ENCODE measurements at places on chromosomes 16 and 17.

- DNase-seq, result no peak
Observed at GRCh38 chr16:78390508-78391324, 291.3 kb downstream of the WWOX start.

DNA sequence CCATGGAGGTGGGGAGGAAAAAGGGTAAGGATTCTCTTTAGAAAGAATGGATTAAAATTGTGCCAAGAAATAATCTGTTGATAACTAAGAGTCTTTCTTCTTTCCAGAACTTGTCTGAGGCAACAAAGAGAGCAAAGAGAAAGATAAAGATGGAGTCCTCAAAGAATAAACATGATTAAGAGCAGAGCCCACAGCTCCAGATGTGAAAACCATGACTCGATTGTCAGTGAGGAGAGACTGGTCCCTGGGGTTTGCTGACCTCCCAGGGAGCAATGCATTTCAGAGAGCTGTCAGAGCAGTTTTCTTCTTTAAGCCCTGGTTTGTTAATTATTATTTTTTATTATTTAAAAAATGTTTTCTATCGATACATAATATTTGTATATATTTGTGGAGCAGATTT lies 74.6 kb downstream of the TMEM100 start:
- DNase-seq, result no peak

GRCh38 chr16:86578611-86579267 lies 390 bp downstream of the FOXL1 start:
- peak; percentile 71 for DNase-seq

- DNase-seq, result no peak
Observed at GRCh38 chr16:19295393-19295792, 9.9 kb downstream of the CLEC19A start.

- DNase-seq, result no peak
Observed at GRCh38 chr16:764848-765487, 4.4 kb downstream of the MSLN start.

GRCh38 chr16:80437707-80438106 lies 103.1 kb upstream of the DYNLRB2 start:
- no peak for DNase-seq

DNA sequence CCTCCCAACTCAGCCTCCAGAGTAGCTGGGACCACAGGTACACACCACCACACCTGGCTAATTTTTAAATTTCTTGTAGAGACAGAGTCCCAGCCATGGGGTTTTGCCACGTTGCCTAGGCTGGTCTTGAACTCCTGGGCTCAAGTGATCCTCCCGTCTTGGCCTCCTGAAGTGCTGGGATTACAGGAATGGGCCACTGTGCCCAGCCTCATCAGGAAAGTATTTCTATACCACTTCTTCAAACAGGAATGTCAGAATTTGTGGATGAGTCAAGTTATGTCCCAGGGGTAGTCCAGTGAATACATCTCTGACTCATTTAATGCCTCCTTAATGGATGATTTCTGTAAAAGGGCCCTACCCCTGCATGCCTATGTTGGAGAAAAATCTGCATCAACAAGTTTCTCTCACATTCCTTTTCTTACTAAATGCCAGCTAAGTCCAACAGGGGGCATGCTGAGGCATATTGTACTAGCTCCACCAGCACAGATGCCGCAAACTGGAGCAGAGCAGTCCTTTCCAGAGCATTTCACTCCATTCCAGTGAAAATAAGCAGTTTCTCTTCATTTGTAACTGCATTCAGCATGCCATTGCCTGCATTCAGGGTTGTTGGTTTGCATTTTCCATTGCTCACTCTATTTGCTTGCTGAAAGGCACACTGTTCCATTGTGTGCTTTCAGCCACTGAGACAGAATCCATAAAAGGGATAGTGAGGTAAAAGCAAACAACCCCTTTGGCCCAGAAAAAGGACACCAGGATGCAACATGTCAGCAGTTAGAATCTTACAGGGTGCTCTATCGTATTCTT lies 5.3 kb upstream of the CAVIN1 start:
- DNase-seq, result peak; percentile 85

DNA sequence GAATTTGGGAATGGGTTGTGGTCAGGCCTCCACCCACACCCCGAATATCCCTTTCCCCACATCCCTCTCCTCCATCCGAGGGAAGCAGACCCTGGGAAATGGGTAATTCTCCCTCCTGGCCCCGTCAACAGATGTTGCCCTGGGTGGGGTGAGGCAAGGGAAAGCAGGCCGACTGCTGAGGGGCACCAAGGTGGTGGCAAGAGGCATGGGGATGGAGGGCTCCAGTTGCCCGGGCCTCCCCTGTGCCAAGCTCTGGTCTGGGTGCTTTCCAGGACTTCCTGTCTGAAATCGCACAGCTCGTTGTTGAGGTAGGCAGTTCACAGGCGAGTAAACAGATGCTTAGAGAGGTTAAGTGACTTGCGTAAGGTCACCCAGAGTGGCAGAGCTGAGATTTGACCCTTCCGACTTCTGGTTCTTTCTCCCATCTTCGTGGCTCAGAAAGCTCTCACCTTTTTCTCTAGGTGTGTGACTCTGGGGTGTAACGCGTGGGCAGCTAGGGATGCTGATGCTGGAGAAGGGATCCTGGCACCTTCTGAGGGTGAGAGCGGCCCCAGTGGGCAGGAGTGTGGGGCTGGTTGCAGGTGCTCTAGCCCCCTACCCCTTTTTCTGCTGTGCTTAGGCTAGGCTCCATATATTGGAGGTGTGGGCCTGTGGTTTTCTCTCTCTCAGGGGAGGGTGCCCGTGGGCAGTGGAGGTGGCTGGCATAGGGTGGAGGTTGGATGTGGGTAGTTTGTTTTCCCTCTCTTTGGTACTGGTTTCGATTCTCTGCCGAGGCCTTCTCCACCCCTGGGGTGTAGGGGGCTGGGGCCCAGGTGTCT lies 17.2 kb downstream of the RARA start:
- DNase-seq, result no peak

GRCh38 chr16:8885674-8886592 lies 3.8 kb downstream of the LITAFD start:
- peak; percentile 66 for DNase-seq

DNA sequence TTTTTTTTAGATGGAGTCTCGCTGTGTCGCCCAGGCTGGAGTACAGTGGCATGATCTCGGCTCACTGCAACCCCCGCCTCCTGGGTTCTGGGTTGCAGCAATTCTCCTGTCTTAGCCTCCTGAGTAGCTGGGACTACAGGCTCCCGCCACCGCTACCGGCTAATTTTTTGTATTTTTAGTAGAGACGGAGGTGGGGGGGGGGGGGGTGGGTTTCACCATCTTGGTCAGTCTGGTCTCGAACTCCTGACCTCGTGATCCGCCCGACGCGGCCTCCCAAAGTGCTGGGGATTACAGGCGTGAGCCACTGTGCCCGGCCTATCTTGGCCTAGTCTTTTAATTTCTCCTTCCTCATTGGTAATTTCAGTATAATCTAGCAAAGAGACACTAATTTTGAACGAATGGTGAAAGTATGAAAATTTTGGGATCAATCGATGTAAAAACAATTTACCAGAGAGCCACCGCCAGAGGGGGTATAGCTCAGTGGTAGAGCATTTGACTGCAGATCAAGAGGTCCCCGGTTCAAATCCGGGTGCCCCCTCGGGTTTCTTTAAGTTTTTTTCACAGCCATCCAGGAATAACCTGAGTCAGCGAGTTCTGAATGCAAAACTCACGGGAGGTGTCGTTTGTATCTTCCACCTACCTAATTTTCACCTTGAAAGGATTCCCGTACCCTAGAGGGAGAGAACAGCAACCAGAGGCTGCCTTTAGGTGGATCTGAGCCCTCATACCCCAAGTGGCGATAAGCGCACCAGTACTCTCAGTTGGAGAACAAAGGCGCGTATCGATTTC lies 2.5 kb upstream of the LASP1 start:
- DNase-seq, result peak; percentile 90

GRCh38 chr17:27265333-27265732 lies 28.6 kb upstream of the WSB1 start:
- no peak for DNase-seq

- no peak for DNase-seq
Observed at GRCh38 chr17:32445497-32445896, 1.2 kb downstream of the PSMD11 start.

DNA sequence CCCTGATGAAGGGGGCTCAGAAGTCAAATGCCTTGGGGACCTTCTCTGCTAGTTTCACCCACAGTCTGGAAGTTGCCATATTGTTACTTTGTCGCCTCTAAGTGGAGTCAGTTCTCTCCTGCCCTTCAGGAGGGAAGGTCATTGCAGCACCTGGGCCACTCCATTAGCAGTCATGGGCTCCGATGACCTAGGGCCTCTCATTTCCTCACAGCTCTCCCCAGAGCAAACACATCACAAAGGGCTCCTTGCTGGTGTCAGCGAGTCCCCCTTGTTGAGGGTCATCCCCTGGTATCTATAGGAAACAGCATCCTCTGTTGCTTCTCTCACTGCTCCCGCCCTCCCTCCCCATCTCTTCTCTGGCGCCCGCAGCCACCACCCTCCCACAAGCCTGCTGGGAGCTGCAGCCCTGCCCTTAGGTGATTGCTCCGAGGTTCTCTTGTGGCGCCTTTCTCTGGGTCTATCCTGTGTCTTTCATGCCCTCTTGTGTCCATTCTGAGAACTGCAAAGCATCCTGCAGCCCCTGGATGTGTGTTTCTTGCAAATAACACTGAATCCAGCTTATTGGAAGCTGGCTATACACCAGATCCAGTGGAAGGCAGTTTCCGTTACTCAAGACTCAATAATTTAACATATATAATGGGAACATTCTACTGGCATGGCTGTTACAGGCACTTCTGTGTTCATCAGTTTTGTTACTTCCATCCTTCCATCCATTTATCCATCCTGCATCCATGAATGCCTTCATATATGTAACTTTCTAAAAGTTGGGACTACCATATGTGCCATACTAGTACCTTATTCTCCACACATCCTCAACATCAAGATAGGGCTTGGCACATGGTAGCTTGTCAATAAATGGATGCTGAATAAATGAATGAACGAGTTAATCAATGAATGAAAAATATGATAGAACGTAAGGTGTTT lies 21.2 kb downstream of the PDILT start:
- DNase-seq, result peak; percentile 93
